Ureter (tissue), 1 donor: ENCODE measurements at places on chromosomes 13 and 19. TPM values are rescaled to one million over a fixed set of nuclear protein-coding genes. Genes with fewer than 3 reads are reported as not detected.

GRCh38 chr19:13795595-13796300, 505 bp downstream of the ZSWIM4 start:
- no peak for DNase-seq

DNA sequence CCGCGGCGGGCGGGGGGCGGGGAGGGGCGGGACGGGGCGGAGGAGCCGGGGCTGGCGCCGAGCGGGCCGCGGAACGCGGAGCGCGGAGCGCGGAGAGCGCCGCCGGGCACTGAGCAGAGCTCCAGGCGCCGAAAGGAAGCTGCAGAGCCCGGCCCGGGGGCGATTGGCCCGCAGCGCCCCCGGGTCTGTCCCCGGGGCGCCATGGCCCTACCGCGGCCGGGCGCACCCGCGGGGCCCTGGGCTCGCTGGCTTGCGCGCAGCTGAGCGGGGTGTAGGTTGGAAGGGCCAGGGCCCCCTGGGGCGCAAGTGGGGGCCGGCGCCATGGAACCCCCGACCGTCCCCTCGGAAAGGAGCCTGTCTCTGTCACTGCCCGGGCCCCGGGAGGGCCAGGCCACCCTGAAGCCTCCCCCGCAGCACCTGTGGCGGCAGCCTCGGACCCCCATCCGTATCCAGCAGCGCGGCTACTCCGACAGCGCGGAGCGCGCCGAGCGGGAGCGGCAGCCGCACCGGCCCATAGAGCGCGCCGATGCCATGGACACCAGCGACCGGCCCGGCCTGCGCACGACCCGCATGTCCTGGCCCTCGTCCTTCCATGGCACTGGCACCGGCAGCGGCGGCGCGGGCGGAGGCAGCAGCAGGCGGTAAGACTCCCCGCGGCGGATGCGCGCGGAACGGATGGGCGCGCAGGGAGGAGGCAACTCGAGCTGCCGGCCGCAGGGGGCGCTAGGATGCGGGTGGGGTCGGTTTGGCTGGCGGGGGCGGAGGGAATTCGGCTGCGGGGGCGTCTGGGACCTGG, at the start of gene PDE4A:
PDE4A (plus strand) TSS at position 95 of the 796 bp plus-strand sequence; CDS start at position 322, 227 bp downstream.
- DNase-seq: no peak

GRCh38 chr19:14516746-14517438, 1.3 kb downstream of the DNAJB1 start:
- no peak for DNase-seq

GRCh38 chr13:51500687-51501086, 47.9 kb upstream of the INTS6 start:
- no peak for DNase-seq

TNNI3 gene
- total RNA-seq: not detected

NRTN gene
- total RNA-seq: 1.0 TPM

NKPD1 gene
- total RNA-seq: 0.60 TPM
